Stimulated activated CD4-positive, alpha-beta T cell treated with anti-CD3 and anti-CD28 coated beads, Interleukin-15, amount 100 ng/mL, for 1 hour (primary cell): ENCODE measurements at places on chromosomes 11 and 22.

GRCh38 chr22:36134182-36134581 lies 26.4 kb downstream of the APOL3 start:
- no peak for DNase-seq

DNA sequence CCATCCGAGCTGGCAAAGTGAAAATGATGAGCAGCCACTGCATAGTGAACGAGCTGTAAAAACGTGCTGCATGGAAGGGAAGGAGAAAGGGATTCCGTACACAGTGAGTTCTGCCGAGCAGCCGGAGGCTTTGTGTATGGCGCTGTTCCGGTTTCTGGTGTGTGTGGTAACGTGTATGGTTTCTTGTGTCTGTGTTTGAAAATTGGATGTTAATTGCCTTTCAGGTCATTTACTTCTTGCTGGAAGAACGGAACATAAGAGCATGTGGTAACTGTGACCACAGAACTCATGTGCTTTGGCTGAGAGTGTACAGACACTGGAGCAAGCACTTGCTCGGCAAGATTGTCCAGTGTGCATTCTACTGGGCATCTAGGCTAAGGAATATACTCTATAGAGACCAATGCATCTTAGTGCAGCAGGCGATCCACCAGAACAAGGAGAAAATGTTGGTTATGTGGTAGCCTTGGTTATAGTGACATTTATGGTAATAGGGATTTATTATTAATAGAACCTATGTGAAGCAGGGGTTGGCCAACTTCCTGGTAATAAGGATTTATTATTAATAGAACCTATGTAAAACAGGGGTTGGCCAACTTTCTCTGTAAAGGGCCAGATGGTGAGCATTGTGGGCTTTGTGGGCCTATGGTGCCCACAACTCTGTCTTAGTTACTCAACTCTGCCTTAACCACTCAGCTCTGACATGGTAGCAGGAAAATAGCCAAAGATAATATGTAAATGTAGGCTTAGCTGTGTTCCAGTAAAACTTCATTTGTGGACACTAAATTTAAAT lies 49.2 kb downstream of the GRAMD1B start:
- no peak for DNase-seq

DNA sequence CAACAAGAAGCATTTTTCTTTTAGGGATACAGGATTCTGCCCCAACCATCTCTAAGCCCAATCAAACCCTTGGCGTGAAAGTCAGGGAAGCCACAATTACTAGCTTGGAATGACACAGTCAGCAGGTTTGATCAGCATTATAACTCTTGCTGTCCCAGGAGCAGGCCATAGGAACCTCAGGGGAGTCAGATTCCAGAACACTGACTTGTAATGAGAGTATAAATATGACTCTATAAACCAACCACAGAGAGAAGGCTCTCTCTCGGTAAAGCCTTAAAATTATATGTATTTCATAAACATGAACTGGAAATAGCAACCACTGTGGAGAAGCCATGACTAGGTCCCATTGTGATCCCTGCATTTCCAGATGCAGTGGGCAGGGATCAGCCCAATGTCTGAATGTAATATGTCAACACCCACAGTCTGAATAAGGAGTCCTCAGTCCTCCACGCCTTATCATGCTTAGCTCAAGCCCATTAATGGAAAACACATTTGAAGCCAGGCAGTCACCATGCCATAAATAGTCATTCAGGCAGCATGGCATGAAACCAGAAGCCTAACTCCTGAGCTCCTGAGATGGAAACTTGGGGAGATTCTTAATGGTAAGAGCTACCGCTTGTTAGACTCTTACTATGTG lies 99.1 kb upstream of the MTNR1B start:
- DNase-seq = no peak

- DNase-seq = no peak
Observed at GRCh38 chr11:57903441-57904123, 120.1 kb upstream of the OR9Q1 start.

GRCh38 chr11:127023991-127024390 lies 23.4 kb upstream of the KIRREL3 start:
- no peak for DNase-seq
